CD4-positive, alpha-beta T cell treated with Interleukin-2 at 100 ng/mL for 4 hours (primary cell): ENCODE measurements at places on chromosomes 7 and 10.

DNA sequence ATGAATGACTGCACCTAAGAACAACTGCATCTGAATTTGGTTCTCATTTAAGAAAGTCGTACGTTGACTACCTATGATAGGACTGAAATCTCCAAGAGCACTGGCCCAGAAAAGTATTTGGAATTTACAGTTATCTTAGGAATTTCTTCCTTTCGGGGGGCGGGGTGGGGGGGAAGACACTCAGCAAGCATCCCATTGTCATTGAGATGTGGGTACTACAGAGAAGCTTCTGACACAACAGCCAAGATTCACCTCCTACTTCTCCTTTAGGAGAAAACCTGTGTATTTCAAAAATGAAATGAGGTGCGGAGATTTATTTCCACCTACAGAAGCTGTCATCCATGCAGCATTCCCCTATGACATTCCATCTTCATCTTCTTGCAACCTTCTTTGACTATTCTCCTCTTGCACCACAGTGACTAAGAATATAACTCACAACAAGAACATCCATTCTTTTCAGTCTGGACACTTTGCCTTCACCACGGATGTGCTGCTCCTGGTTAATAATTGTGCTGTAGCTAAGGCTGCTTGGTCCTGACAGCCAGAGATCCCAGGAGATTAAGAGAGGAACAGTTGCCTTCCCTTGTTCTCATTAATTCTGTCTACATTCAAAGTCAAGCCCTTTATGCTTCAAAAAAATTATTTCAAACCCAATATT is 98.4 kb upstream of the FRMD4A start:
- DNase-seq: no peak

- no peak for DNase-seq
These were observed 16.6 kb downstream of the YWHAG start for GRCh38 chr7:76342222-76342621.

GRCh38 chr7:8042796-8043535 is 74.4 kb downstream of the GLCCI1 start:
- DNase-seq: no peak

- no peak for DNase-seq
These were observed 869 bp upstream of the TBX20 start for GRCh38 chr7:35254496-35255442.

- DNase-seq: no peak
These were observed 77.3 kb upstream of the SAMD8 start for GRCh38 chr10:75034131-75034512.

- DNase-seq: peak; percentile 72
These were observed 13.6 kb upstream of the BPGM start for GRCh38 chr7:134632937-134633540.

DNA sequence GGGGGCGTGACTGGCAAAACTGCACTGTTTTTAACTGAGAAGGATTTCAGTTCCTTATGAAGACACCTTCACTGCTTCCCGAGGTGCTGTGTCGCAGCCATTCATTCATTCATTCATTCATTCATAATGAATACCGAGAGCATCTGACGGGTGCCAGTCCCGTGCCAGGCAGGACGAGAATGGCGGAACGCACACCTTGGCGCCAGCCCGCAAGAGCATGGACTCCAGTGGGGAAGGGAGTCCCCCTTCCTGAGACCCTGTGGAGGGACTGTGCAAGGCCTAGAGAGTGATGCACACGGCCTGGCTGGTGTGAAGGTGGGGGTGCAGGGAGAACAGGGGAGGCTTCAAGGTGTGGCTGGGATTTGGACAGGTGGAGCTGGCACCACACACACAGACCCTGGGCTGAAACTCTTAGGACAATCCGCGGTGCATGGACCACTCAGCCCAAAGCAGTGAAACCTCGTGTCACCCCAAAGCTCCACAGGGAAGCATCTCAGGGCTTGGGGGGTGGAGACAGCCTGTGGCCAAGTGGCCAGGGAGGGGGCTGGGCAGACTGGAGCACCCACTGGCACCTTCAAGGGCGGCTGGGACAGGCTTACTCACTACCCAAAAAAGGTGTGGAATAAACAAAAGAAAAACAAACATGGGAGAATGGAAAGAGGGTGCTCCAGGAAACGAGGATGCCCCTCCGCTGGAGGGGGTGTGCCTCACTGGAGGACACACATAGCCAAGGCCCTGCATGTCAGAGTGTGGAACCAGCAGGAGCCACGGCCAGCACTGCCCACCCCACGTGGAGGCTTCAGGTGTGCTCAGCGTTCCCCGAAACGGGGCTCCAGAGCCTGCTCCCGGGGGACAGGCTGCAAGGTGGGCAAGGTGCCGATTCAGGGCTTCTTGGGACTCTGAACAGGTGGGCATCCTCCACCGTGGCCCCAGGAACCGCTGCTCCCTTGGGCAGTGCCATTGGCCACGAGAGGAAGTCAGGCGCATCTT is 37.7 kb downstream of the EBF3 start:
- no peak for DNase-seq

DNA sequence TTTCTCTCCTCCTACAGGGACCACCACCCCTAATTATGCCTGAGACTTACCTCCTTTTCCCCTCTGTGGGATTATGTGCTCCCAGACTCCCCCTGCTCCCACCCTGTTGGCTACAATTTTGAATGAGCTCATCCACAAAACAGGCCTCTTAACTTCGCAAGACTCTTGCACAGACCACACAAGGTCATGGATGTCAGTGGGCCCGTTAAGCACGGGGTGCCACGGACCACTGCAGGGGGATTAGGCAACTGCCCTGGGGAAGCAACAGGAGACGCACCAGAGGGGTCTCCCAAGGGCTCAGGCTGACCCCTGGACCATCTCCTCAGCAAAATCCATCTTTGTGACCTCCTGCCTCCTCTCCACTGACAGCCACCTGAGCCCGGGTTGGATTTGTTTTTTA is 42.1 kb upstream of the COL13A1 start:
- DNase-seq: no peak

DNA sequence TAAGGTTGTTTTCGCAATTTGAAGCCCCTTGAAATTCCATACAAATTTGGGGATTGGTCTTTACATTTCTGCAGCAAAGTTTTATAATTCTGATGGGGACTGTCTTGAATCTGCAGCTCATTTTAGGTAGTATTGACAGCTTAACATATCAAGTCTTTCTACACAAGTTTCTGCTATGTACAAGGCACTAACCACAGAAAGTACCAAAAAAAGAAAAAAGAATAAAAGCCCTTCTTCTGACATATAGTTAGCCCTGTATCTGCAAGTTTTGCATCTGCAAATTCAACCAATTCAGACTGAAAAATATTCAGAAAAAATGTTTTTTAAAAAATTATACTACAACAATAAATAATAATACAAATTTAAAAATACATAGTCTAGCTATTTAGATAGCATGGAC is 15.3 kb downstream of the POT1 start:
- DNase-seq: no peak

DNA sequence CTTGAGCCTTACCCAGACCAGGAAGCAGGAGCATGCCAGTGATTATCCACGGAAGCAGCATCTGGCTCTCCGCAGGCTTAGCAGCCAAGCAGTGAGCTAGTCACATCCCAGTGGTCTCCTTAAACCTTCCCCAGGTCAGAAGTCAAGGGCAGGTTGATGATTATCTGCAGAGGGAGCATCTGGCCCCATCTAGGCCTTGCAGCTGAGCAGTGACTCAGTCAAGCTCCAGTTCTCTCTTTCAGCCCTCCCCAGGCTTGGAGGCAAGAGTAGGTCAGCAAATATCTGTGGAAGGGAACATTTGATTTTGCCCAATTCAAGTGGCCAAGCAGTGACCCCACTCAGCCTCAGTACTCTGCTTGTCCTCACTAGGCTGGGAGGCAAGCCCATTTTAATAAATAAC is 61.6 kb downstream of the ANKRD7 start:
- no peak for DNase-seq

DNA sequence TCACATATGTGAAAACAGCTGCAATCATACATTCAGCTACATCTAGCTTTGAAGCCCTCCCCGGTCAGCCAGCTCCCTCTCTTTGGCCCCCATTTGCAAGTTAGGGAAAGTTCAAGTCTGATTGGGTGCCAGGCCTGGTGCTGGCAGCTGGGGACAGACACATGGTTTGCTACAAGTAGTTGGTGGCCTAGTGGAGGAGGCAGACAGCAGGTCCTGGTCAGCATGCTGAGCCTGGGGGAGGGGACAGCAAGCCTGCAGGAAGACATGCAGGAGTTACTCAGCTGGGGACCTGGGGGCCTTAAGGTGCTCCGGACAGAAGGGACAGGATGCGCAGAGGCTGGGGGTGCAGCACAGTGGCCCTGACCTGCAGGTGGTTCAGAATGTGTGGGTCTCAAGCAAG is 956.9 kb upstream of the ZNF722 start:
- no peak for DNase-seq

DNA sequence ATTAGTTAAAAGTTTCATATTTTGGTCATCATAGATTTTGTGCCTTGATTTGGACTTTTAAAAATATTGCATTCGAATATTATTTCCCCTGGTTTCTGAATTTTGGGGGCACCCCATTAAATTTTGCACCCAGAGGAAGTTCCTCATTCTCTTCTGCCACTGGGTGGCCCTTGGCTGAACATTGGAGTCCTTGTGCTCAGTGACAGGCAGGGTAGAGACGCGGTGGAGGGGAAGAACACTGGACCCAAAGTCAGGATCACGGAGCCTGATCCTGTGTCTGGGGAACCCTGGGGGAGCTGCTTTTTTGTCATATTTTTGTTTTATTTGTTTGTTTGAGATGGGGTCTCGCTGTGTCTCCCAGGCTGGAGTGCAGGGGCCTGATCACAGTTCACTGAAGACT is 74.7 kb downstream of the MKI67 start:
- DNase-seq: no peak

DNA sequence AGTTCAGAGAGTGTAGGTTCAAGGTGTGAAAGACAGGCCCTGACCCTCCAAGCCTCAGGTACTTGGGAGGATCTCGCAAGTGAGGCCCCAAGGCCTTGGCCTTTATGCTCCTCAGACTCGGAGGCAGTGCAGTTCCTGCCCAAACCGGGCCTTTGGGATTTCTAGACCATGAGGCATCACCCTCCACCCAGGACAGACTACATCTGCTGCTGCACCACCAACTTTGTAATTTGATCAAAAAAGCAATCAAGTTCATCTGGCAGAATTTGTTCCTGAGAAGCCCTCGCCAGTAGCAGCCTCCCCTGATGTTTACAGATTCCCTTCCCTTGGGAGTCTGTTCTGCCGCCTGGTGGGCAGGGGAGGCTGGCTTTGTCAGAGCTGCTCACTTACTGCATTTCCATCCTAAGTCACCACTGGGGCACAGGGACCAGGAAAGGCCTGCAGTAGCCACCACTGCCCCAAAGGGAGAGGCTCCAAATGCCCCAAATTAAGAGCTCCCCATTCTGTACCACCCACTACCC is 2.1 kb downstream of the CAMK2G start:
- DNase-seq: no peak

GRCh38 chr7:50480797-50481196 is 30.6 kb upstream of the FIGNL1 start:
- no peak for DNase-seq

DNA sequence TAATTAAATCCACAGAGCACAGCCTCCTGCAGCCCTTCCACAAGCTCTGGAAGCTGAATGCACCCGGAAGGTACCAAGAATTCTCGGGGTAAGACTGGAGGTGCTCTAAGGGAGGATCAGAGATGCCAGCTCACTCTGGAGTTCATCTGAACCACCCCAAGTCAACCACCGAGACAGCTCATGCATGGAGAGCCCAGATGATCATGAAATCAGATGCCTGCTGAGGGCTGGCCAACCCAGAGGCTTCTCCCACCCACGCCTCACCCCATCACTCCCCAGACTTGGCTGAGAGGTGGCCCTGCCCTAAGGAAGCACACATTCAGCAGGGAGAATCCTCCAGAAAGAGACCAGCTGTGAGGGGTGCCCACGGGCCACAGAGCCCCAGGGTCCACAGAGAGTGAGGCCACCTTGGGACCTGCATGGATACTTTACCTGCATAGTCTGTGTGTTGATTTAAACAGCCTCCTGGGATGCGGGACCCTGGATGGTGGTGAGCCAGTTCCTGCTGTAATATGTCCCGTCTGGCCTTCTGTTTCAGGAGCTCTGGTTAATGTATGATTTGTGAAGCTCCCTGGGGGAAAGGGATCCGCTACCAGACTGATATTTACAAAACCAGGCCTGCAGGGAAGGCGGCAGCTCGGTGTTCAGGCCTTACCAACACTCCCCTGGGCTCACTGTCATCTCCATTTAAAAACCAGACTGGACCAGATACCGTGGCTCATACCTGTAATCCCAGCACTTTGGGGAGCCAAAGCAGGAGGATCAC is 64.9 kb downstream of the INSIG1 start:
- DNase-seq: no peak

DNA sequence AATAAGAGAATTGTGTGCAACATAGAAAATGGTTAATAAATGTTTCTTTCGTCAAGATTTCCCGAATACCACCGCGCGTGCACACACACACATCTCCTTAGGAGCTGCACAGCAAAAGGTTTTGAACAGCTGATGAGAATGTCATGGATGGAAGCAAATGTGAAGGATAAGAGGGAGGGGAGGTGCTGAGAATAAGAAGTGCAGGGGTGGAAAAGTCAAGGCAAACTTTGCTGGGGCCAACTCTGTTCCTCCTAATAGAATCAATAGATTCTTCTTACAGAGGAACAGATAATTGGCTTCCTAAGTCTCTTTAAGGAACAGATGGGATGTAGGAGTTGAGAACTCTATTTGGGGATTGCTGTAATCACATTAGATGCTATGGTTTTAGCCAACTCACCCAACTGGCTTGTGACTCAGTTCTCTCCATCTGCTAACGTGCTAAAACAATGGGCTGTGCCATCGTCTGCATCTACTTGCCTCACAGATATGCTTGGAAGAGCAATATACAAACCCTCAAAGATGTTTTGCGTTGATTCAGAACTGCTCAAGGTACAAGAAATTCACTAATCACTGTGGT is 408.2 kb upstream of the CELF2 start:
- DNase-seq: no peak
